ENCODE measurements at places on chromosomes 5 and 9.

- DNase-seq, result no peak
Measured at GRCh38 chr5:113612060-113612496, 98.6 kb downstream of the YTHDC2 start.

DNA sequence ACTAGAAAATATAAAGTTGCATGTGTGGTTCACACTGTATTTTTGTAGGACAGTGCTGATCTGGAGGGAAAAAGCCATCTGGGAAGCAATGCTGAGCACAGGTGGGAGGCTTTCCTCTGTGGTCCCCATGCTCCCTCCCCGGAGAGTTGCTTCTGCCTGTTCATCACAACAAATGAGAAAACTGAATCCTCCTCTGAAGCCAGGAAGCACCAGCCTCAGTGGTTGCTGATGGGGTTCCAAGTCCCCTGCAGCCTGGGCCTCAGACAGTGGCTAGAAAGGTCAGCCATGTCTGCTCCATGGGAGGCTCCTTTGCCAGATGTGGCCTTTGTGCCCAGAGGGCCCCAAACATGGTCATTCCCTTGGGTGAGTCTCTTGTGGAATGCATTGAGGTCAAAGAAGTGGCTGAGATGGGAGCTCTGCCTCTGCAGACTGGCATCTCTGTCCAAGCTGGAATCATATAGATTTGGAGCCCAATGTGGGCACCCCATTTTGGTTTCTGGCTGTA, 77.6 kb downstream of the C5orf15 start:
- DNase-seq, result no peak

DNA sequence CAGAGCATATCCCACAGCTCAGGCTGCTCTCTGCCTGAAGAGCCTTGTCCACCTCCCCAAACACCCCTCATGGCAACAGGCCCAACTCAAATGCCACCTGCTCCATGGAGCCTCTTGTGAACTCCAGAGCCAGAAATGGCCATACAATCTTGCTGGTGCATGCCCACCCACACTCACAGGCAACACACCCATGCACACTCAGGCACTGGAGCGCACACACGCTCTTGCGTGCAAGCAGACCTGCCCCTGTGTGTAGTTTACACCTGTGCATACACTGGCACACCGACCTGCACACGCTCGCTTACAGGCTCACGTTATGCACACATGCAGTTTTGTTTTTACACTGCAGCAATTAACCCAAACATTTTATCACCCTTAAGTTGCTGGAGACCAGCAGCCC, 40.0 kb downstream of the HRH2 start:
- DNase-seq, result no peak

GRCh38 chr9:29213417-29214153, 1640.3 kb upstream of the C9orf72 start:
- no peak for DNase-seq

DNA sequence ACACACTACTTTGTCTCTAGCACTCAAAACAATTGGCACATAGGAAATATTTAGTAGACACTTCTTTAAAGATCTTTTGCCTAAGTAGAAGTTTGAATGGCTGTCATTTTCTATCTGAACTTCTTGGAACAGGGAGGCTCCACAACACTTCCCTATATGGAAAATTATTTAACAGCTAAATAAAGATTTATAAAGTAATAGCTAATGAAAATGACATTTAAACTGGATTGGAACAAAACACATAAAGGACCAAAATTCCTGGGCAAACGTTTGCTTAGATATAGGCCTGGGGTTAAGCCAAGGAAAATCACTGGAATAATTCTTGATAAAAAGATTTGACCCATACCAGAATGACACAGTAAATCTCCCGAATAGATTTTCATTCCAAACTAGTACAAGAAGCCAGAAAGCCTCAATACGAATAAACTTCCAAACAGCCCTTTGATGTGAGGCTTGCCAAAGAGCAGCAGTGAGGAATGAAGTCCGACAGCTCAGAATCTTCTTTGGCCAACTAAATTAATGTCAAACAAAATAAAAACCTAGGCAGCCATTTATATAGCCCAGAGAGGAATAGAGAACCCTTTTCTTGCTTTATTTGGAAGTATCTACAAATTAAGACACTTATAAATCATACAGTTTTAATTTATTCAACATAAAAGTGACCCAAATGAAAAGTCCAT, 20.3 kb upstream of the RNF180 start:
- no peak for DNase-seq

- DNase-seq, result no peak
Measured at GRCh38 chr5:151214614-151215545, 9.0 kb downstream of the CCDC69 start.

Measured in C1 segment of cervical spinal cord (tissue), 14 donors.